ENCODE measurements at places on chromosomes 5 and 9. TPM values are rescaled to one million over a fixed set of nuclear protein-coding genes. Genes with fewer than 3 reads are reported as not detected.

The CTNND2 gene
- total RNA-seq = 0.79 TPM

The DPYSL3 gene
- total RNA-seq = 19.1 TPM

The PRDM9 gene
- total RNA-seq = not detected

The PFN3 gene
- not detected for total RNA-seq

The BTNL8 gene
- total RNA-seq = 0.19 TPM

The HSD17B3 gene
- total RNA-seq = 0.66 TPM

The SLC34A3 gene
- total RNA-seq = 0.13 TPM

The ACER2 gene
- 4.2 TPM for total RNA-seq

The TMEM8B gene
- total RNA-seq = 18.3 TPM

The TXNDC8 gene
- total RNA-seq = not detected

The TRAF2 gene
- 16.9 TPM for total RNA-seq

The CCDC152 gene
- total RNA-seq = 1.1 TPM

The PCDHA1 gene
- total RNA-seq = 0.13 TPM

The ZNF483 gene
- 14.5 TPM for total RNA-seq

The NELFB gene
- total RNA-seq = 57.3 TPM

The CCDC183 gene
- 0.88 TPM for total RNA-seq

The OR1L4 gene
- not detected for total RNA-seq

The ZNF462 gene
- total RNA-seq = 47.0 TPM

The ANXA2R gene
- 4.6 TPM for total RNA-seq

The SV2C gene
- total RNA-seq = 0.13 TPM

The PCDHAC2 gene
- 3.6 TPM for total RNA-seq

The LCN15 gene
- not detected for total RNA-seq

The FBP2 gene
- not detected for total RNA-seq

The PCA3 gene
- not detected for total RNA-seq

The RGMB gene
- 12.2 TPM for total RNA-seq

The RLN2 gene
- 1.1 TPM for total RNA-seq

The IL4 gene
- not detected for total RNA-seq

The IFT74 gene
- 23.5 TPM for total RNA-seq

The NXNL2 gene
- 3.6 TPM for total RNA-seq

The FYB1 gene
- 53.7 TPM for total RNA-seq

The FLT4 gene
- total RNA-seq = 29.4 TPM

The CENPH gene
- 3.1 TPM for total RNA-seq

The CWC27 gene
- total RNA-seq = 17.3 TPM

The RNF183 gene
- 3.6 TPM for total RNA-seq

The PCDHGB2 gene
- total RNA-seq = 4.0 TPM

The SLC36A3 gene
- total RNA-seq = not detected

The LRRC19 gene
- 14.8 TPM for total RNA-seq

The LAMC3 gene
- 13.8 TPM for total RNA-seq

The PJA2 gene
- 103 TPM for total RNA-seq

Measured in kidney (tissue), 22 donors.